ENCODE measurements at places on chromosomes 7 and 10. TPM values are rescaled to one million over a fixed set of nuclear protein-coding genes. Genes with fewer than 3 reads are reported as not detected.

Gene TMED4
- total RNA-seq: 94.1 TPM

Gene HMX2
- not detected for total RNA-seq

Gene HECW1
- not detected for total RNA-seq

Gene TFR2
- total RNA-seq: 9.8 TPM

Gene TMEM196
- total RNA-seq: not detected

Gene ETV1
- total RNA-seq: 0.53 TPM

Gene IRF5
- 20.2 TPM for total RNA-seq

Gene ACSM6
- not detected for total RNA-seq

Gene VWDE
- total RNA-seq: 0.09 TPM

Gene GRID2IP
- 0.39 TPM for total RNA-seq

- DNase-seq: no peak
Observed at GRCh38 chr10:79405221-79405994, 40.0 kb downstream of the ZCCHC24 start.

DNA sequence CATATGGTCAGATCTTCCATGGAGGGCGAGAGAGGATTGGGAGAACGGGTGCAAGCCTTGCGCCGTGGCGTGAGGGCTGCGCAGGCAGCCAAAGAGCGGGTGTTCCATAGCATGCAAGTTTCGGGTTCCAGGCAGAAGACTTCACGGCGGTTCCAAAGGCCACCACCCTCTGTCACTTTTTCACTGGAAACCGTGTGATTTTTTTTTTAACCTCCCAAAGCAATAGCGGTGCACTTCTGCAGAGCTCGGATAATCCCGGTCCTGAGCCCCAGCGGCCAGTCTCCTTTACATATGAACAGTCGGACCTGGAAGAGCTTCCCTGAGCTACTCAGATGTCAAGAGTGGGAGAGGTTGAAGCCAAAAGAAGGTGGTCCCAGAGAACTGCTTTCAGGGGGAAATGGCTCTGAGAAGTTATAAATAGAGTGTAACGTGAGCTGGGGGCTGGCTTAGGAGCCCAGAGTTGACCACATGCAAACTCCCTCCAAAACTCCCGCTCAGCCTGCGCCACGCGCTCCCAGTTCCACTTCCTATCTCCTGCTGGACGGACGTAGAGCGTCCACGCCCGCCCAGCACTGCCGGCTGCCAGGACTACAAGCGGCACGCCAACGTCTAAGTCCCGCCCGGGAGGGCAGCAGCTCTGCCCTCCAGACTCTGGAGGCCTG, at the start of gene MEOX2:
TSS of gene MEOX2 (minus strand) at position 389 of the 662 bp plus-strand sequence. CDS start at position 108, 281 bp downstream.
- DNase-seq: no peak

DNA sequence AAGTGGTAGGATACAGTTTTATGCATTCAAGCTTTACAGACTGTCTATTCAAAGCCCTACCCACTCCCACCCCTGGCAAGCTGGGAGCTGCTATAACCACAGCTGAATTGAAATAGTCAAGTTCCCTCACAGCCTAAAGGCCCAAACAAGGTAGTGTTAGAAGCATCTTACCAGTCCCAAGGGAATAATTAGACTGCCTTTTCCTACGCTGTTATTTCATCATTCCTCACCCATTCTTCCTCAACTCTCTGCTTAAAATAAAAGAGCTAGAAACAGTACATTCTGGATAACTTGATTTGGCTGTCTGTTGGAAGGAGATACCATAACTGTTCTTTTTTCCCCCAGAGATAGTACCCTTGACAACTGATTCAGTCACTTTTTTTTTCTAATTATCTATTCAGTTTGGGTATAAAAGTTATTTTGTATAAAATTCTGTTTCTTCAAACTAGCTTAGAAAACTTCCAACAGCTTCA, 54.0 kb downstream of the RAPGEF5 start:
- no peak for DNase-seq

- no peak for DNase-seq
Observed at GRCh38 chr7:19709249-19709578, 377 bp upstream of the POLR1F start.

GRCh38 chr10:132851451-132851850, 65.5 kb upstream of the NKX6-2 start:
- peak; percentile 11 for DNase-seq

- DNase-seq: no peak
Observed at GRCh38 chr10:10520491-10521385, 496.9 kb upstream of the CELF2 start.

DNA sequence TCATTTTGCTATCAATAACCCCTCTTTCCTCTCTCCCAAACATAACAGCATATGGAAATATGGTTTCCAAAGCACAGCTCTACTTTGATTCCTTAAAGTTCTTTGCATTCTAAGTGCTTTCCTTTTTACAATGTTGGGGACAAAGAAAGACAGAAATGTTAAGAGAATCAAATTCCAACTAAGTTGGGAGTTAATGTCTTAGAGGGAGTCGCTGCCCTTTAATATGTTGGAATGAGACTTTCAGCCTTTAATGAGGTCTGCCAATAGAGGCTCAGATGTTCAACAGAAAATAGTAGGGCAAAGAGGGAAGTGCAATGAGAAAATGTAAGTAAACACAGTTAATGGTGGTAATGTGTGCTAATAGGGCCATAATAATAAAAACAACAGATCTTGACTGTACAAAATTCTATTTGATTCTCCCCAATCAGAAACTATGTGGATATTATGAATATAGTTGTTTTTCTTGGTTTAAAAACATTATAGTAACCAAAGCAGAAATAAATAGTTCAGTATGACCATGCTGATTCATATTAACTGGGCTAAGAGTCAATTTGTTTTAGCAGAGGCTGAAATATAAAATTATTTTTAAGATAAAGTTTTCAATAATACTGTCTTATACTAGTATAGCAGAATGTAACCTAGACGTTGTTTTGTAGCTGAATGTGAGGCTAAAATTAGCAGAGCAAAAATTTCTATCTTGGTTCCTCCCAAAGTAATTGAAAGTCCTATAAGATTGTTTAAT, 10.3 kb downstream of the HYCC1 start:
- no peak for DNase-seq

GRCh38 chr7:96596120-96596826, 113.4 kb downstream of the SEM1 start:
- no peak for DNase-seq

DNA sequence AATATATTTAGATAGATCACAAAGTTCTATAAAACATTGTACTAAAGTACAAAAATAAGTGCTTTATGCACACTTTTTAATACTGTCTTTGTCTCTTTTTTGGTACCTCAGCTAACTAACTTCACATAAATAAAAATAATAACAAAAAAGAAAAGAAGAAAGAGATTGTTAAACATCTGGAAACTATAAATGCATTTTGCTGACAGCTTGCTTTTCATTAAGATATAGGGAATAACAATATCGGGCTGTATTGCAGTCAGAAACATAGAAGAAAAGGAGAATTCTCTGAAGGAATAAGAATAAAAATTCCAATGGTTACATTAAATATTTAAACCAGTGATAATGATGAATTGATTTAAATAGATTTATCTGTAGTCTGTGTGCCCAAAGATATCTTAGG, 59.9 kb downstream of the ASAH2B start:
- no peak for DNase-seq

DNA sequence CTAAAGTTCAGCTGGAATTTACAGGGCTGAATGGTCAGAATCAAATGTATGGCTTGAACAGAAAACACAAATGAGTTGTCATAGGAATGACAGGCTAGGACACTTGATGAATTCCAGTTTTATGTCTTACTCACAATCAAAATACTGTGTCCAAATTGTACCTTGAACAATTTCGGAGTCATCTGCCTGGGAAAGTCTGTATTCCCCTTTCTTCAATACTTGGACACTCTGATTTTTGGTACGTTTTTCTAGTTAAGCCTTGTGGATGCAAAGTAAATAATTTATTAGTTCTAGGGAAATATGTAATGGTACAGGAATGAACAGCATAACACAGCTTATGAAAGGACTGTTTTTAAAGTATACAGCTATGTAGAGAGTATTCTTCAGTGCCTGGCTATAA, 100.4 kb downstream of the ITGB8 start:
- no peak for DNase-seq

- no peak for DNase-seq
Observed at GRCh38 chr10:48568546-48568945, 36.3 kb downstream of the ARHGAP22 start.

GRCh38 chr10:68301301-68301700, 30.6 kb upstream of the HNRNPH3 start:
- no peak for DNase-seq

- no peak for DNase-seq
Observed at GRCh38 chr7:22671177-22671879, 55.7 kb upstream of the IL6 start.

- no peak for DNase-seq
Observed at GRCh38 chr7:8702807-8703206, 269.4 kb downstream of the NXPH1 start.

GRCh38 chr10:100810835-100811116, 65.4 kb downstream of the PAX2 start:
- DNase-seq: no peak

- no peak for DNase-seq
Observed at GRCh38 chr7:70681469-70682350, 450.2 kb upstream of the GALNT17 start.

- DNase-seq: peak; percentile 22
Observed at GRCh38 chr10:91251430-91252056, 31.1 kb downstream of the PCGF5 start.

GRCh38 chr7:36188266-36188665, 35.2 kb downstream of the EEPD1 start:
- DNase-seq: no peak

DNA sequence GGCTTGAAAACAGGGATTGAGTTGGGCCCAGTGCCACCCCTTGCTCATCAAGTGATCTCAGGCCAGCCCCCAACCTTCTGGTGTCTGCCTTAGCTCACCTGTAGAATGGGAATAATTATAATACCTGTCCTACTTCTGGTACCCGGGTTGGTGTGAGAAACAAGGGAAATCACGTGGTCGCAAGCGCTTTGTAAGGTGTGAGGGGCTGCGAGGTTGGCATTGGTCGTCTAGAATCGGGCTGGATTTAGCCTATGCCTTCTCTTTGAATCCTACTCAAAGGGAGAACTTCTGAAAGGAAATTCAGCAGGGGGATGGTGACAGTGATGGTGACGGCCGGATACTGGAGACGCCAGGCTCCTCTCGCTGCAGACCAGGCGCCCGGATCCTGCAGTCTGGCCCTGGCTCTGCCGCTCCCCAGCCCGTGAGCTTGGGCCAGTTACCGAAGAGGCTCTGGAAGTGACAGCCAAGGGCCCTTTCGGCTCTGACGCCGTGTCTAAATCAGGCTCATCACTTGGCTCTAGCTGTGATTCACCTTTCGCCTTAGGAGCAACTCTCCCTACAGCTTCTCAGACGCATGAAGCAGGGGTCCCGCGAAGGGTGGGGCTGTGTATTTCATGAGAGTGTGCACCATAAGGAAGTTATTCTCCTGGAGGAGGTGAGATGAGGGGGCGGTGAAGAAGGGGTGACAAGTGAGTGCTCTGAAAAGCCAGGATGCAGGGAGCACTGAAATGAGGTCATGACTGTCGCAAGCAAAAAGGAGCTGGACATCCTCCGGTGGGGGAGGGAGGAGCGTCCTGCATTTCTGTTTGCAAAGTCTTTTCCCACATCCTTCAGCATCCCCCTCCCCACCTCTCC, 4.0 kb upstream of the CREB5 start:
- DNase-seq: no peak

GRCh38 chr7:1678571-1679325, 8.7 kb downstream of the ELFN1 start:
- no peak for DNase-seq

DNA sequence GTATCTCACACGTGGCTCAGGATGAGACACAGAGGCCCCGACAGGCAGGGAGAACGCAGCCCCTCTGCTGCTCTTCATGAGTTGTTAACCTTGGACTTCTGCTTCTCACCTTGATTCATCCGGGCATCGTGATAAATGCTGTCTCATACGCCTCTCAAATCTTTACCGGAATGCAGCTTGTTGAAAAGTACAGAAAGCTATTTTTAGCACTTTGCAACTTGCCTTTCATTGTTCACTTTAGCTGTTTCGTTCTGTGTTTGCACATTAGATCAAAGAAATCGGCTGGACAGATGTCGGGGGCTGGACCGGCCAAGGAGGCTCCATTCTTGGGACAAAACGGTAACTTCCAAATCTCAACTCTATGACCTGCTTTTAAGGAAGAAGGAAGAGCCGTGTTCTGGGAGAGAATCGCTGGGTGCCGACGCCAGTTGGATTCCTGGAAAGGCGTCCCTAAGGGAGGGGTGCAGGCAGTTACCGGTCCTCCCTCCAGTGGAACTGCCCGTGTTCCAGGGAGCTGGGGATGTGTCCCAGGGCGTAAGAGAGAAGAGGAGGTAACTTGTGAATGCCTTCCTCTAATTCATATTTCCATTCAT, 49.3 kb downstream of the PFKP start:
- no peak for DNase-seq

DNA sequence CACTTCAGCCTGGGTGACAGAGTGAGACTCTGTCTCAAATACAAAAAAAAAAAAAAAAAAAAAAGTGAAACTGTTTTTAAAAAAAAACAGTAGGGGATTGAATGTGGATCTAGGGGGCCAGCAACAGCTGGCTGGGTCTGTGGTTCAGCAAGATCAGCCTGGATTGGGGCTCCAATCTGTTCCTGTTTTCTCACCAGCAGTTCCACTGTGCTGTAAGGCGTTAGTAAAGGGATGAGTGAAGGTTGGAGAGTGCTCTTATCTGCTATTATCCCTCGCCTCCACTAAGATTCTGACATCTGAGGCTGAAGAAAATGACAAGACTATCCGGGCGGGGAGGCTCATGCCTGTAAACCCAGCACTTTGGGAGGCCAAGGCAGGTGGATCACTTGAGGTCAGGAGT, 41.6 kb upstream of the GTF2IRD1 start:
- DNase-seq: no peak

GRCh38 chr10:73332379-73332778, 26.3 kb downstream of the CFAP70 start:
- DNase-seq: no peak

DNA sequence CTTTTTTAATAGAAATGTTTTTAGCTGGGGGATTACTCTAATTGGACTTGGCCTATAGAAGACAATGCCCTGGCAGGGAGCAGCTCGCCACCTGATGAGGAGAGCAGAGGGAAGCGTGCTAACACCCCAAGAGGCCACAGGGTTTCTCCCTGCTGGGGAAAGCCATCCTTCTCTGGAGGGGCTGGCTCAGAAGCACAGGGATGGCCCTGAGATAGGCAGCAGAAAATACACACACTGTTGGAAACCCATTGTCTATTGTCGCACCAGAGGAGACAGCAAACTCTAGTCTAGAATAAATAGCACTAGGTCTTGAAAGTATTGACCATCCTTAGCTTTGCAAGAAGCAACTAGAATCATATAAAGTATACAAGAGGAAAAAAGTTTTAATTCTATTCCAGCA, 5.4 kb downstream of the COBL start:
- no peak for DNase-seq

DNA sequence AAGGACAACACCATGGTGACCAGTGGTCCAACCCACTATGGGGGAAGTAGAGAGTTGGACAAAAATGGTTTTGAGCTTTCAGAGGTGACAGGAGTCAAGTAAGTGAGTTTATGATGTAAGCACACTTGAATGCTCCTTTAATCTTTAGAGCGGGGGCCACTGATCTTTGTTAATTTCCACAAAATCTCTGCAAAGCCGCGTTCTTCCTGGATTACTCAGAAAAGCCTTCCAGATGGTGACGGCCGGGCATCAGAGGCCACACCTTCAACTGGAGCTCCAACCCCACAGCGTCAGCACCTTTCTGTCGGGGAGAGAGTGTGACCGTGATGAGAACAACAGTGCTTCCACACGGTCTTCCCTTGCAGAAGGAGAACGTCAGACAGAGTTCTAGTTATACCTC, 35.2 kb upstream of the KLF6 start:
- no peak for DNase-seq

- no peak for DNase-seq
Observed at GRCh38 chr10:93580828-93581227, 14.4 kb downstream of the FFAR4 start.

- no peak for DNase-seq
Observed at GRCh38 chr7:16106300-16106699, 315.0 kb downstream of the CRPPA start.

Measured in natural killer cell (primary cell).